ENCODE measurements at places on chromosomes 1 and 21.

- DNase-seq: peak; percentile 55
These were observed 9.8 kb downstream of the NHLH1 start for GRCh38 chr1:160376525-160377131.

DNA sequence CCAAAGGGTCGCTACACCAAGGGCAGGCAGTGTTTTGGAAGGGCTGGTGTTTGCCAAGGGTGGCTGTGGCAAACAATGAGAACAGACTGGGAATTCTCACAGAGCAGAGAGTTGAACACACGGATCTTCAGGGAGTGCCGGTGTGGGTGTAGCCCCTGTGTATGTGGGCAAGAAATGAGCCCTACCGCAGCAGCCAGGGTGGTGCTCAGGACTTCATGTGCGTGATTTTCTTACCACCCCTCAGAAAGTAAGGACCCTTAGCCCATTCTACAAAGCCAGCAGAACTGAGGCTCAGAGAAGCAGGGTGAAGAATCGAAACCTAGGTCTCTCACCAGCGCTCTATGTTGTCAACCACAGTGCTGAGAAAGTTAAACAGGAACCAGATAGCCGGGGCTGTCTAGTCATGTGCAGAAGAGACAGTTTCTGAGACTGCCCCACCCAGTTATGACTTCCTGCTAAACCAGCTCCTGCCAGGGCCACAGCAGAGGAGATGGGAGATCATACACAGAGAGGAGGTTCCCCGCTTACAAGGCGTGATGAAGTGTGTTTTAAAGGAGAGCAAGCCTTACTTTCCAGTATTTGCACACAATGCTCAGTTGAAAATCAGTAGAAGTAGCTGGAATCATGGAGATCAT lies 21.9 kb upstream of the MORC3 start:
- DNase-seq: no peak

- no peak for DNase-seq
These were observed 180.8 kb downstream of the BRINP2 start for GRCh38 chr1:177351361-177352108.

DNA sequence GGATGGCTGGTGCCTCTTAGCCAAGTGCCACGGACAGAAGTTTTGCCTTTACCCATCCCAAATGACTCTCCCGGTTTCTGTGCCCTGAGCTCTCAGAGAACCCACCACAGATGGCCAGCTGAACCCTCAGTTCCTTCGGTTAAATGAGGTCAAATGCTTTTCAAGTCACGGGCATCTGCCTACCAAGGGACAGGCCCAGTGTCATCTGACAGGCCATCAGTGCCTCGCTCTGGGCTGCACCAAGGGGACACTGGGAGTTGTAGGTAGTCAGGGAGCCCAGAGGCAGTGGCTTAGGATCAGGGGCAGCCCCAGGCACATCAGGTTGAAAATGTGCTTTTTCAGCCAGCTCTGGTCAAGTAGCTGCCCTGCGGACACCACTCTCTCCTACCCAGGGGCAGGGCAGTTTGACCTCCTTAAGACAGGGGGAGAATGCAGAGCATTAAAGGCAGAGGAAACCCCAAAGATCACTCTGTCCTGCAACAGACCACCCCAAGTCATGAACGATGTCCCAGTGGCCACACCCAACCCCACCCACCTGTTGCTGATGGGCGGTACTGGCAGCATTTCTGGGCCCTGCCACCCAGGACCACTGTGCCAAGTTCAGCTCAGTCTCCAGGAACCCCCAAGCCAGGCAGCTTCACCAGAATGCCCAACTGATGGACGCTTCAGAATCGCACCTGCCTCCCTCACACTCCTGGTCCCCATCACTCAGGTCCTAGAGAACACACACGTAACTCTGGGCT lies 60.7 kb downstream of the CASZ1 start:
- DNase-seq: no peak

DNA sequence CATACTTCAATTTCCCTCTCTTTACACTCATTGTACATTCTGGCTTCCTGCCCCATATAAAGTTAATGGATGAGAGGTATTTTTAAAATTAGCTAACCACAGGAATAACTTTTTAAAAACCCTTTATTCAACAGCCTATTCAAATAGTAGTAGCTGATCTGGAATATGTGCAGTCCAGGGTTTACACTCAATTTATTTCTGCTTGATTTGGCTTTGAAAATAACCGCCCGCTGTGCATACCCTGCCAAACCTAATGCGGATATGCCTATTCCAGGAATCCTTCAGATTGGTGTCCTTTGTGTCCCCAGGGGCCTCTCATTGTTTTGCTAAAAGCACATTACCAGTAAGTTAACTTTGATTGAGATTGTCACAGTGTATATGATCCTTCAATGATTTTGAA lies 1686.2 kb downstream of the PLA2G4A start:
- DNase-seq: no peak

DNA sequence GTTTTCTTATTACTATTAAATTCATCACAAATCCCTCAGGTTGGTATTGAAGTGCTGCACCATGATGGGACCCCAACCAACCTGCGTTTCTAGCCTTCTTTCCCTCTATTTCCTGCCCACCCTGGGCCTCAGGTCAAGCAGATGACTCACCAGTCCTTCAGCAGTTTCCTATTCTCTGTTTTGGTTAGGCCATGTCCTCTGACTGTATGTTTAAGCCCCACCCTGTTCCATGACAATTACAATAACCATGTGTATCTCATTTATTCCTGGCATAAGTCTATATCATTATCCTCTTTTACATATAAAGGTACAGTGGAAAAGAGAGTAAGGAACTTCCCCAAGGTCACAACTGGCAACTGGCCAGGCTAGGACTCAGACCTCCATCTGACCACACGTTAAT lies 5.3 kb upstream of the FAM78B start:
- DNase-seq: no peak

- peak; percentile 83 for DNase-seq
These were observed 3.6 kb downstream of the KCNE2 start for GRCh38 chr21:34367320-34367935.

GRCh38 chr1:145997016-145997717 lies 788 bp upstream of the TXNIP start:
- no peak for DNase-seq

DNA sequence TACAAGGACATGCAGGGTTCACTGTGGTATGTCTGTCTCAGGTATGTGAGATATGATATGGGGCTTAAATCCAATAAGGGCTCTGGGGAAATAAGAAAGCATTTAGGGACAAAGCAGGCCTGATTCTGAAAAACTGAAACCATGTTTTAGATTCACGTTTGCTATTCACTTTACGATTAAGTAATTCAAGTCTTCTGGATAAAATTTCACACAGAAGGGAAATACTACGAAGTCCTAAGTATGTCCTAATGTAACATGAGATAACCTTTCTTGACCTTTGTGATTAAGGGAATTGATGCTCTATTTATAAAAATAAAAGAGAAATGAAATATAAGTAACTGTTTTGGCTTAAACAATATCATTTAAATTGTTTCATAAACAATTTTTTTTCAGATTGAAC lies 55.4 kb downstream of the HNRNPR start:
- no peak for DNase-seq

DNA sequence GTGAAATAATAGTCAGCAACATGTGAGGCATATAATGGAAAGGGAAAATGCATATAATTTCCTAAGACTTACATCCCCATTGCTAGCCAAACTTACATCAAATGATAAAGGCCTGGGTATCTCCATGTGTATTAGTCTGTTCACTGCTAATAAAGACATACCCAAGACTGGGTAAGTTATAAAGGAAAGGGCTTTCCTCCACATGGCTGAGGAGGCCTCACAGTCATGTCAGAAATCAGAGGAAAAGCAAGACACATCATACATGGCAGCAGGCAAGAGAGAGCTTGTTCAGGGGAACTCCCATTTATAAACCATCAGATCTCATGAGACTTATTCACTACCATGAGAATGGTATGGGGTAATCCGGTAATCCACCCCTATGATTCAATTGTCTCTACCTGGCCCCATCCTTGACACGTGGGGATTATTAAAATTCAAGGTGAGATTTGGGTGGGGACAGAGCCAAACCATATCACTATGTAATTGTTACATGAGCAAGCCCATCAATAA lies 161.5 kb upstream of the SAMSN1 start:
- no peak for DNase-seq

All from fibroblast of gingiva (primary cell).